ENCODE measurements at places on chromosomes 12 and 14. TPM values are rescaled to one million over a fixed set of nuclear protein-coding genes. Genes with fewer than 3 reads are reported as not detected.

DNA sequence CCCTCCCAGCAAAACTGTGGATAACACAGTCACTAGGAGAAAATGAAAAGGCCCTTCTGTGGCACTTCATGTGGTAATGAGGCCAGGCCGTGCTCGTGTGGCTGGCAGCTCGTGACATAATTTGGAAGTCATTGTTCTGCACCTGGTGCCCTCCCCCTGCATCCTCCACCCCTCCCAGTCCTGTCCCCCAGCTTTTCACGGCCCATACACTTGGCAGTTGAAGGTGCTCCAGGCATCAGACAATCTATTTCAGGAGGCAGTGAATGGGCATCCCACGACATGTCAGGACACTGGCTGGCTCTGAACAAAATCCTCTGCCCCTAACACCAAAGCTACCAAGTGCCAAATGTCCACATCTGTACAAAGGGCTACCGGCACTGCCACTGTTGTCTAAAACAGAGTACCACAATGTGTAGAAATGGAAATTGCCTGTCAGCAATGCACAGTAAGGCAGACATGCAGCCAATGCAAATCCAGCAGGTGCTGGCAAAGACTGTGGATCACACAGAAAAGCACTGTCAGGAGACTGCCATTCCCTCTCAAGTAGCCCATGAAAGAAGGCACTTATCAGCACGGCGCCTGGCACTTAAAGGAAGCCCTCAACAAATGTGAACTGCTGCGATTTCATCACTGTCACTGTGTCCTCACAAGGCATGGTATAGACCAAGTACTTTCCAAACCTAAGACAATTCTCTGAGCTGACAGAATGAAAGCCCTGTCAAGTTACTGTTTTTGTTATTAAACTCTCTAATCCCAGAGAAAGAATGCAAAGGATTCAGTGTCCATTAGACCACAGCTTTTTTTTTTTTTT is 39.1 kb downstream of the CORO1C start:
- DNase-seq: no peak

DNA sequence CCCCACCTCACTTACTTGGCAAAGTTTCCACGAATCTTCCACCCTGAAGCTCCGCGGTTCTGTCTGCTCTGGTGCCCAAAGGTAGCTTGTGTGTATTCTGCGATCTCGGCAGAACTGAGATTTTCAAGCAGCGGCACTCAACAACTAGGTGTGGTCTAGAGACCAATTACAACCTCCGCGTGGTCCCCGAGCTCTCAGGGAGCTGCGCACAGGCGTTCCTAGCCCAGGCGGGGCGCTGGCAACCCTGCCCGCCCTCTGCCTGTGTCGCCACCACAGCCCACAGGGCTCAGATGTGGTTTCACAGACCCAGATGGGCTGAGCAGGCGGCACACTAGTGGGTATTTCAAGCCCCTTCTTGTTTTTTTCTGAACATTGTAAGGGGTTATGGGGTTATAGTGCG is 1.5 kb upstream of the DIABLO start:
- DNase-seq: no peak

DNA sequence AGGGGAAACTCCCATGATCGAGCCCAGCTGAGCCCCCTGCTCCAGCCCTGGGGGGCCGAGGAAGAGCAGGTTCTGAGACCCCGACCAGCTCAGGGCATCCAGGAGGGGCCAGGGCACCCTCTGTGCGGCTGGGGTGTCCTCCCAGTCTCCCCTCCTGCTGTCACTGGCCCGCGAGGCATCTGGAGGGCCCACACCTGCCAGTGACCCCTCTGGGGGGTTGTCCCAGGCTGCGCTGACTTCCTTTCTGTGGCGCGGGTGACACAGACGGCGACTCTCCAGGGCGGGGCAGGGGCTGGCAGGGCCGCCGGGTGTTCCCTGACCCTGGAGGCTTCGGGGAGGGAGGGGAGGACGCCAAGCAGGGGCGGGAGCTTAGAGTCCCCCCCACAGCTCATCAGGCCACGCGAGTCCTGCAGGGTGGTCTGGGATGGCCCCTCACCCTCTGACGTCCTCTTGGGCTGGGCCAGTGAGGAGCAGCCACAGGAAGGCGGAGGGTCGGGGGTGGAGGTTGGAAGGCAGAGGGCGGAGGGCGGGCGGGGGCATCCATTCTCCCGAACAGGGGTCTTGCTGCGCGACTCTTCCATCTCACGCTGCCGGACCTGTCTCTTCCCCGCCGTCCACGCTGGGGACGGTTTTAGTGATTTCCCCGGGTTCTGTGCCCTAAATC is 38.6 kb upstream of the FBRSL1 start:
- no peak for DNase-seq

DNA sequence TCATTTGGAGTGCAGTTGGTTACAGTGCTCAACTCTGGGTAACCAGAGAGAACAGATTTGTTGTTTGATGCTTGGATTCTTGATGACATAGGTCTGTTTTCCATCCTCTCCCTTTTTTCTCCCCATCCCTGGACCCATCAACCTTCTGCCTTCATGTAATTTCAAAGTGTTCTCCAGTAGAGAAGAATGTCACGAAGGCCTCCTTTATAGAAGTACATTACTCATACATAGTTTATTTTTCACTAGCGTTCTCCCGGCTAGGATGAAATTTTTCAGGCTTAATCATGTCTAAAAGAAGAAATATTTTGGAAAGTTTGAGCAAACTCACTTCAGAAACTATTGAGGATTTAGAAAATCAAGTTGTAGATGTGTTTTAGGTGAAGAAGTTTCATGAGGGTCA is 20.9 kb upstream of the APPL2 start:
- no peak for DNase-seq

GRCh38 chr14:91219517-91220389 is 24.8 kb downstream of the GPR68 start:
- no peak for DNase-seq

GRCh38 chr12:15540469-15540872 is 218.2 kb downstream of the PTPRO start:
- DNase-seq: no peak

DNA sequence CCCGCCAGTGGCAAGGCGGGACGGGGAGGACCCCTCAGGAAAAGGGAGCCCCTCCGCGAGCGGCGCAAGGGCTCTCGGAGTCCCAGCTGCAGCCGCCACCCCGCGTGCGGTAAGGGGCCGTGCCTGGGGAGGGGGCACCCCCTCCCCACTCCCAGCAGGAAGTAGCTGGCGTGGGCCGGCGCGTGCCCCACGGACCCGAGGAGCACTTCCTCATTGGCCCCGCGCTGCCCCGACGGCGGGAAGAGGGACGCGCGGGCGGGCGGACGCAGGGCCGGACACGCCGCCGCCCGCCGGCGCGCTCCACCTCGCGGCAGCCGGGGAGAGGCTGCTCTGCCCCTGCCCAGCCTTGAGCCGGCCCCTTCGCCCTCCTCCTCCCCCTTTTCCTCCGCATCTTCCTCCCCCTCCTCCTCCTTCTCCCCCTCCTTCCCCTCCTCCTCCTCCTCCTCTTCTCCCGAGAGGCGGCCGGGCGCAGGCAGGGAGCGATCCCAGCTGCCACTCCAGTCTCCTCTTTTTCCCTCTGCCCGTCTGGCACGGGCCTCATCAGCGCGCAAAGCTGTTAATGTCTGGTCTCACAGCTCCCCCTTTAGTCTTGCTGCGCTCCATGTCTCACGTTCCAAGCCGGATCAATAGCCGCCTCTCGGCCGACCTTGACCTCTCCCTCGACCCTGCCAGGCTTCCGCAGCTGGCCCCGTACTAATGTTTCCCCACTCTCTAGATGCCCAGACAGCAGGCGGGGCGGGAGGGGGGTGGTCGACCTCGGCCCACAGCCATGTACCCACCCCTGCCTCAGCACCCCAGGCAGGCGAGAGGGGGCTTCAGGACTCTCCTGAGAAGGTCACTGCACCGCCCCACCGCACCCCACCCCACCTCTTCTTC is 2.6 kb upstream of the BCL11B start:
- DNase-seq: peak; percentile 96

DNA sequence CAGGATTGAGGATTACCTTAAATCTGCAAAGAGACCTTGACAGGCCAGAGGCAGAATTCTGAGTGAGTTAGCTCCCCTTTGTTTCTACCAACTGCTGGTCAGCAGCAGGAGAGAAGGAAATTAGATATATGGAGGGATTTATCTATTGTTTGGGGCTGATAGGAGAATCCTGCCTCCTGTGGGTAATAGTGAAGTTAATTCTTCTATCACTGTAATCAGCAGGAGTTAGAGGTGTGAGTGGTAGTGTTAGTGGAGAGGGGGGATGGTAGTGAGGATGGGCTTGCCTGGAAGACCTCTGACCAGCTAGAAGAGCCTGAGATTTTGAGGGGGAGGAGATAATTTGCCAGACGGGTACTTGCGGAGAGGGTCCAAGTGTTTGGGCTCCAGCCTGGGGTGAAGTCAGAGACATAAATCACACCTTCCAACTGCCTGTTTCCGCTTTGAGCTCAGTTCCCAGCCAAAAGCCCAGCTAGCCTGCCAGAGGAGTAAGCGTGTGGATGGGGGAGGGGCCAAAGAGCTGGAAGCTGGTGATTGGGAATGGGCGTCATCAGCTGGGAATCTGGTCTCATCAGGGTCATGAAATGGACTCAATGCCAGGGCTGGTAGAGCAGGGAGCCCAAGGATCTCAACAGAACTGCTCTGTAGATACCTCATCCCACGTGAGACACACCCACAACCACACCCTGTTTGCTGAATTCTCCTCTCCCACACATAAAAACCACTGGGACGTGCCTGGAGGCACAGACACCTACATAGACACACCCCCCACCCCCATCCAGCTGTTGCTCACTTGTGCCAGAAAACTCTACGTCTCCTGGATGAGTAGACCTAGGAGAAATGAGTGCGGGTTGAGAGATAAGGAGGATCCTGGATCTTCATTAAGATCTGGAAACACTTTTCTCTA is 13.1 kb upstream of the ITGA5 start:
- peak; percentile 78 for DNase-seq

- no peak for DNase-seq
Observed at GRCh38 chr14:84228702-84229101, 1301.2 kb upstream of the FLRT2 start.

DNA sequence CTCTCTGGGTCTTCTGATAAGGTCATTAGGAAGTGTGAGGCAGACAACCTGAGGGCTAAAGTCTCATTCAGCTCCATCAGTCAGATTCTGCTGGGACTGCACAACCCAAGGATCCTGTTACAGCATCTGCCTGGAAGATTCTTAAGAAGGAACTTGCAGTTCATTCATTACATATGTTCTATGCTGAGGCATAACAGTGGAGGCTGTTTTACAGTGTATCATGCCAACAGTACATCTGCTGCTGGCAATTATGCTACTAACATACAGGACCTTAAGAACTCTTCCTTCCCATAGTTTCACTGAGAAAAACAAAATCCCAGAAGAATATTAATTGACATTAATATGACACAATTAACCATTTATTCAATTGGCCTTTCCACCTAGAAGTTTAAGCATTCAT is 968.6 kb downstream of the DIO2 start:
- DNase-seq: no peak

GRCh38 chr14:104752735-104753527 is at the start of gene SIVA1:
Gene SIVA1 (plus strand): TSS chr14:104753147. CDS start chr14:104753202, 55 bp downstream.
- peak; percentile 100 for DNase-seq

DNA sequence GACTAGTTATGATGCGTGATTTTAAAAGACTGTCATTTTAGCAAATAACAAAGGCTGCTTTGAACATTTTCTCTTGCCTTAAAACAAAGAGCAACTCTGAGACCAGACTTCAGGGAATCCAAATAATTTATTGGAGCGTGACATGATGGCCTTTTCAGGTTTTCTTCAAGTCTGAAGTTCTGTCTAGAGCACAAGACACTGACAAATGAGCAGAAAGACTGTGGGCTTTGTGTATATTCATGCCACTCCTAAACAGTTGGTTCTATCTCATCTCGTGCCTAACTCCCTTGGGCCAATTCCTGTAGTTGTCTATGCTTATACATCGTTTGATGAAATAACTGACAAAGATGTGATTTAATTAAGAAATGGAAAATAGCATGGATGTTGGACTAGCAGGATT is 47.5 kb downstream of the IFT81 start:
- no peak for DNase-seq

GRCh38 chr14:95533822-95534221 is 1.0 kb upstream of the GLRX5 start:
- DNase-seq: no peak

GRCh38 chr12:104056419-104056972 is 6.5 kb upstream of the GLT8D2 start:
- no peak for DNase-seq

GRCh38 chr12:56477521-56478225 is 9.3 kb downstream of the SPRYD4 start:
- DNase-seq: no peak

- no peak for DNase-seq
Observed at GRCh38 chr12:120720234-120720986, 5.2 kb upstream of the ACADS start.

DNA sequence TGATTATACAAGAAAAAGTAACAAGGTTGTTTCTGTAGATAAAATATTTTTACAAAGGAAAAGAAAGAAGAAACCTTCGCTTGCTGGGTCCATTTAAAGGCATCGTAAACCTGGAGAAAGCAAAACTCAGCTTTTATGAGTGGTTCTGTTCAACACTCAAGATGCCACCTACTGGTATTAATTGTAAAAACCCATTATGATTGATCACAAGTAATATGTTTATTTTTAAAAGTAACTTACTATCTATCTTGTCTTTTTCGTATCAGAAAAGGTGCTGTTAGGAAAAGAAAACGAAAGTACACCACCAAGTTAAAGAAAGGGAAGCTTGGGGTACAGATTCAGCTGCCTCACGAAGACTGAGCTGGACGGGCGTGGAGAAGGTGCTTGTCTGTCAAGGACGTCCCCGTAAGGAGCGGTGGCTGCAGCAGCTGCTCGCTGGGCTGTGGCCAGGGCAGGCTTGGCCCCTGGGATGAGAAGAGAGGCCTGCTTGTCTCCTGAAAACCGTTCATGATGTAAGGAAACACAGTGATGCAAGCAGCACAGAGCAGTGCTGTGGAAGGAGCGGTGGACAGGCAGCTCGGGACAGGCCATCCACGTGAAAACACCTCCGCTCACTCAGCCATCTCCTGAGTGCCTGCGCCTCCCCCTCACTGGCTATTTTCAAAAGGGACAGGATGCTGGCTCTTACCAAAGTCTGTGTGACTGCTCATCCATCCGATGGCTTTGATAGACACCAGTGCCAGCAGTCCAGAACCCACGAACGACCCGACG is 25.0 kb downstream of the SLC15A4 start:
- no peak for DNase-seq

DNA sequence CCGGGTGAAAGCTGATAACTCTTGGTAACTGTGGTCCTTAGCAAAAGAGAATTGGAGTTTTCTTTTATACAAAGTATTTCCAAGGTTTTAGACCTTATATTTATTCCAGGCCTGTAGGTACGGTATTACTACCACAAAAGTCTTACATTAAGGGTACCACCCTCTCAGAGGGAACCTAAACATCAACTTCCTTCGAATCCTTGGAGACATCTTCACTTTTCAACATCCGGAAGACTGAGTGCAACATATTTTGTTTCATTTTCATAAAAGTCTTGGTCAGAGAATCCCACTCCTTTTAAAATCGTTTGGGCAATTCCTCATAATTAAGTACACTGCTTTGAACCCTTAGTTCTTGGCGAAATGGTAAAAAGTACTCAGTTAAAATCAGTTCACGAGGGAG is 1.2 kb downstream of the CNOT2 start:
- no peak for DNase-seq

- DNase-seq: no peak
Observed at GRCh38 chr12:96192926-96193573, 1.1 kb upstream of the ELK3 start.

ADSS1 gene
- total RNA-seq: 7.5 TPM

ZDHHC22 gene
- not detected for total RNA-seq

ASIC1 gene
- total RNA-seq: 1.6 TPM

LTBP2 gene
- 10.4 TPM for total RNA-seq

FAM181A gene
- not detected for total RNA-seq

COX8C gene
- total RNA-seq: not detected

INHBC gene
- not detected for total RNA-seq
